NCI-H226 (cell line): ENCODE measurements at places on chromosomes 7 and 10.

- no peak for DNase-seq
Observed at GRCh38 chr10:106537866-106538265, 626.6 kb downstream of the SORCS1 start.

DNA sequence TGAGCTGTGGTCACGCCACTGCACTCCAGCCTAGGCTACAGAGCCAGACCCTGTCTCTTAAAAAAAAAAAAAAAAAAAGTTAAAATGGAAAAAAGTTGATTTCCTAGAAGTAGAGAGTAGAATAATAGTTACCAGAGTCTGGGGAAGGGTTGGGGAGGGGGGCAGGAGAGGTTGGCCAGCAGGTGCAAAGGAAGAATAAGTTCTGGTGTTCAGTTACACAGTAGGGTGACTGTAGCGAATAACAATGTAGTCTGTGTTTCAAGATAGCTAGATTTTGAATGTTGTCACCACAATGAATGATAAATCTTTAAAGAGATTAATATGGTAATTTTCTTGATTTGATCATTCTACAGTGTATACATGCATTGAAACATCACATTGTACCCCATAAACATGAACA lies 142.9 kb downstream of the NRF1 start:
- DNase-seq = no peak

- DNase-seq = no peak
Observed at GRCh38 chr10:103610083-103610472, 116.6 kb downstream of the NEURL1 start.

- no peak for DNase-seq
Observed at GRCh38 chr7:71535616-71536015, 403.7 kb downstream of the GALNT17 start.

GRCh38 chr7:70589010-70589409 lies 542.9 kb upstream of the GALNT17 start:
- DNase-seq = no peak

- peak; percentile 22 for DNase-seq
Observed at GRCh38 chr10:110141185-110141584, 66.2 kb upstream of the MXI1 start.

DNA sequence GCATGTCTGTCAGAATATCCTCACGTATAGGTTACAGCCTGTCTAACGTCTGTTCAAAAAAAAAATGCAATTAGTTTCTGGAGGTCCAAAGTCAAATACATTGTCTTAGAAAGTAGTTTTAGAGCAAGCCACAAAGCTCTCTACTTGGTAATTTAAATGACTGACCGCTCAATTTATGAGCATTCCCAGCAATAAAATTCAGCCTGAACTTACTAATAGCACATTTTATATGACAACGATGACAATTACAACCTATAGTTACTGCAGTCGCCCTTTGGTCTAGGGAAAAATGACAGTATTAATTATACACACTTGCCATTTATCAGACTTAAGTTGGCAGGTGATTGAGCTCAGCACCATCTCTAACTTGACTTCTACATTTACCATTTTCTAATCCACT lies 425.8 kb upstream of the STEAP1 start:
- no peak for DNase-seq

DNA sequence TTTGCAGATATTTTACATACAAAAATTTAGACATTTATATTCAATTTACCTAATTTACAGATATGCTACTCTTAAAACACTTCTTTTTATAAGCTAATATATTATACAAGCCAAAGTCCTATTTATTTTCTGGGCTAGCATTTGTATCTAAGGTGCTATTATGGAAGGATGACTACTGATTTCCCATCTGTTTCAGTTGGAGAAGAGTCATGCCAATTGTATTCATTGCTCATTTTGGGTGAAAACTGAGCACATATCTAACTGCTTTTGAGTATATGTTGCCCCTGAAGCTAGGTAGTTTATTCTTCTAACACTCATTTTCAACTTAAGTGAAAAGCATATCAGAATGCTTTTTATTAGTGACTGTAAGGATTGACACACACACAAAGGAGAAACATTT lies 172.9 kb downstream of the CDK14 start:
- no peak for DNase-seq

DNA sequence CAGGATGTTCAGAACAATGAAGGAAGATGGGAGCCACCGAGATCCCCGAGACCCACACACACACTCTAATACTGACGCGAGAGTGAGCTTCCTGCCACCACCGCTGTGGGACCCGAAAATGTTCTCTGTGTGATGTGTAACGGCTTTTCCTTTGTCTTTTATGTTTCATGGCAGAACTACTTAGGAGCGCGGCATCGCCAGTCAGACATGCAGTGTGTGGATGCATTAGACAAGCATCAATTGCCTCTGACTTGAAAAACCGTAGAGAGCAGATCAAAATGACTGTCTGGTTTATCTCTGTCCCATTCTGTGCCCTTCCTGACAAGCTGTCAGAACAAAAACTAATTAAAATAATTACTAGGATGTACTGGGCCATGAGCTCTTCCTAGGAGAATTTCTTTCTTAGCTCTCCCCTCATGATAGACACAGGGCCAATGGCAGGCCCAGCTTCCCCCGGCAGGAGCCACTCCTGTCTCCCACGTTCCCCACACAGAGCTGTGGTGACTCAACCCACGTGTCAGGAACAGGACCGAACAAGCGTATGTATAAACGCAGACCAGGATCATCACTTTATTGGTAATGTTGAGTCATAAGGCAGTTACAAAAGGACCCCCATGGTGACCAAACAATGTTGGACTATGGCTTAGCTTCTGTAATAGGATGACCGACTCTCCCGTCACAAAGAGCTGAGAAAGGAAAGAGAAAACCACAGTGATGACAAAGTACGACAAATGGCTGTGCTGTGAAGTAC lies 705.0 kb downstream of the PARD3 start:
- DNase-seq = no peak

GRCh38 chr7:158127241-158127640 lies 460.4 kb downstream of the PTPRN2 start:
- no peak for DNase-seq

- peak; percentile 98 for DNase-seq
Observed at GRCh38 chr7:92916770-92917224, 80.4 kb upstream of the CDK6 start.

- DNase-seq = peak; percentile 48
Observed at GRCh38 chr7:78473571-78474301, 675.2 kb downstream of the PHTF2 start.

DNA sequence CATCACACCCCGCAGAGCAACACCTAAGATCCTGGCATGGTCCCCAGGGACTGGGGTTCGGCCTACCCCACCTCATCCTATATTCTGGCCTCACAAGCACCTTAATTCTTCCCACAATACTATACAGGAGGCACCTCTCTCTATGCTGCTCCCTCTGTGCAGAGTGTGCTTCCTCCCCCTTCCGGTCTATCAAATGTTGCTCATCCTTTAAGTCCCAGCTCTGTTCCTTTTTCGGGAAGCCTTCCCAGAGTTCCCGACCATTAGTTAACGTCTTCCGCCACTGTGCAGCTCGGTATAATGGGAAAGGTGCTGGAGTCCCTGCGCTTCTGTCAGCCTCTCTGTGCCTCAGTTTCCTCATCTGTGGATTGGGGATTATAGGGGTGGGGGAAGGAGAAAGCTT lies 21.8 kb downstream of the PALD1 start:
- no peak for DNase-seq

- DNase-seq = no peak
Observed at GRCh38 chr7:573933-574381, 54.3 kb upstream of the PDGFA start.

DNA sequence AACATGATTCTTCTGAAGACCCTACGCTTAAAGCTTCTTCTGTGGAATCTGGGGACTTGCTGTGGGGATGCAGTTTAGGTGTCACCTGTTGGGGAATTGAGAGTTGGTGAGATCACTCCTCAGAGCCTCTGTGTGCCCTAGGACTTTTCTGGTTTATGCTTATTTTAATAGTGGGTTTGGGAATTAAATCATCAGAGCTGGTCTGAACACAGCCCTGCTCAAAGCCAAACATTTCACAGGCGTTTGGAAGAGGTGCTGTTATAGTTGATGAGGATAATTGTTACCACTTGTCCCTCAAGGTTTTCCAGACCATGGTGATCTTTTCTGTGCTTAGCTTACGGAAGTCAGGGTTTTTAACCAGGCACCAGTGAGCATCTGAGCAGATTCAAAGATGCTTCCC lies 106.1 kb downstream of the EBLN1 start:
- DNase-seq = no peak

- DNase-seq = no peak
Observed at GRCh38 chr10:37572206-37572605, 285.2 kb downstream of the ZNF248 start.

DNA sequence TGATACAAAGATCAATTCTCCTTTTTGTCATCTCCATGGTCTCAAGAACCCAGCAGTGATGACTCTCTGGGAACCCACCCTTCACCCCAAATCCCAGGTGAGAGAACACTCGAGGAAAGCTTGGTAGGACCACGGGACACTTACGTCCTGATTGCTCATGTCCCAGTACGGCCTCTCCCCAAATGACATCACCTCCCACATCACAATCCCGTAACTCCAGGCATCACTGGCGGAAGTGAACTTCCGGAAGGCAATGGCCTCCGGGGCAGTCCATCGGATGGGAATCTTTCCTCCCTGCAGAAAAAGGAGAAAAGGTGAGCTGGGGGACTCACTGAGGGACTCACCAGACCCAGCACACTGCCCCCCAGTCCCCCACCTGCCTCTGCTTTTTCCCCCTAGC lies 21.0 kb downstream of the EPHB4 start:
- DNase-seq = no peak

DNA sequence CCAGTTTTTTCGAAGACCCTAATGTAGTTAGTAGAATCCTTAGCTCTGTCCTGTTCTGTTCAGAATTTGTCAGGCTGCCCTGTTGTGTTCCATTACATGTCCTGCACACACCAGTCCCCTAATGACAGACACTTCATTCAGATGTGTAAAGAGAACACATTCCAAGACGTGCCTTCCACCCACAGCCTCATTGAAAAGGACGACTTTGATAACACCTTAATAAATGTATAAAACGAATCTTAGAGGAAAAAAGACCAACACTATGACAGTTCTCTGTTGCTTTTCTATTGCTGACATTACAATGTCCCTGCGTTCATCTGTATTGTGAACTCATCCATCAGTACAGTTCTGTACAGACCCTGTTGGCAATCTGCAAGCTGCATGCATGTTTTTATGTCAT lies 3.5 kb downstream of the LRRTM3 start:
- DNase-seq = no peak

- no peak for DNase-seq
Observed at GRCh38 chr10:79244841-79245504, 102.3 kb upstream of the PPIF start.

DNA sequence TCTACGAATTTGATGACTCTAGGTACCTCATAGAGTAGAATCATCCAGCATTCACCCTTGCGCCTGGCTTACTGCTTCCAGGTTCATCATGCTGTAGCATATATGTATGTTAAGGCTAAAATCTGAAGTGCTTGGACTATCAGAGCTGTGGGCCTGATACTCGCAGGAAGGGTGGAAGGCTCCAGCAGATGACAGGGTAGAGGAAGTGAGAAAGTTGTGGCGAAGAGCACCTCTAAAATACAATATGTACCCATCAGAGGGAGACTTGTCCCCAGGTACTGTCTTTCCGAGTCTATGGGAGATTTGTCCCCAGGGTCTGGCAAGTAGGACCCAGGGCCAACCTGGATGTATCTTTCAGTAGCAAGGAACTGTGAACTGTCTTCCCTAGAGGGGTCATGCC lies 48.1 kb upstream of the PLEKHA1 start:
- no peak for DNase-seq

DNA sequence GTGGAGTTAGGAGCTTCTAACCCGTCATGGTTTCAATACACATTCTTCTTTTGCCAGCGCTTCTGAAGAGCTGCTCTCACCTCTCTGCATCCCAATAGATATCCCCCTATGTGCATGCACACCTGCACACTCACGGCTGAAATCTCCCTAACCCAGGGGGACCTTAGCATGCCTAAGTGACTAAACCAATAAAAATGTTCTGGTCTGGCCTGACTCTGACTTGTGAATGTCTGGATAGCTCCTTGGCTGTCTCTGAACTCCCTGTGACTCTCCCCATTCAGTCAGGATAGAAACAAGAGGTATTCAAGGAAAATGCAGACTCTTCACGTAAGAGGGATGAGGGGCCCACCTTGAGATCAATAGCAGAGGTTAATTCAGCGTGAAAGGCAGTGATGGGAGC lies 22.4 kb downstream of the PRSS2 start:
- no peak for DNase-seq

- no peak for DNase-seq
Observed at GRCh38 chr7:99693427-99694200, 13.8 kb upstream of the CYP3A5 start.

GRCh38 chr10:10584161-10584560 lies 433.5 kb upstream of the CELF2 start:
- no peak for DNase-seq

GRCh38 chr7:29562307-29562706 lies 1.3 kb upstream of the PRR15 start:
- no peak for DNase-seq

DNA sequence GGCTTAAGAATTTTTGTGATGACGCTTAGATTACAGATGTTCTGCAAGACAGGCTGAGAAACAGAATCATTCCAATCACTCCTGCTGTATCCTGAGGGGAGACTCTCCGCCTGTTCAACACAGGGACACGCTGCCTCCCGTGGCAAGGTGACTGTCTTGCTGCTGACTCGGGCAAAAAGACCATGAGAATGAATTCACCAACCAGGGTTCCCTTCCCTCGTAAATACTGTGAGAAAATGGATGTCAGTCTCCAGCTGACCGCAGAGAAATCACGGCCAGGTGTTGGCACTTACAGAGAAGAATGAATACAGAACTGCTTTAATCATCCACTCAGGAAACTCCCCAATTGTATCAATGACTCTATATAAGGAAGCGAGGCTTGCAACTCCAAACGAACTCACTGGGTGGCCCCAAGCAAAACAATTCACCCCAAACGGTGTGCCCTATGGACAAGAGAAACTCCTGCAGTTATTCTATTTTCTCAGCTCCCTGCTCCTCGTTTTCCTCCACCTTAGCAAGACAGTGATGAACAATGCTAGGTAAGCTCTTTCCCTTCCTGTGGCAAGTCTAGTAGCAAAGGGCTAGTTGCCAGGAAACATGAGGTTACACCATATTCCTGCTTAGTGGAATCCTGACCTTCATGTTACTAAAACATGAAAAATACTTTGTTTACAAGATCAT lies 22.8 kb downstream of the GNA12 start:
- peak; percentile 93 for DNase-seq

DNA sequence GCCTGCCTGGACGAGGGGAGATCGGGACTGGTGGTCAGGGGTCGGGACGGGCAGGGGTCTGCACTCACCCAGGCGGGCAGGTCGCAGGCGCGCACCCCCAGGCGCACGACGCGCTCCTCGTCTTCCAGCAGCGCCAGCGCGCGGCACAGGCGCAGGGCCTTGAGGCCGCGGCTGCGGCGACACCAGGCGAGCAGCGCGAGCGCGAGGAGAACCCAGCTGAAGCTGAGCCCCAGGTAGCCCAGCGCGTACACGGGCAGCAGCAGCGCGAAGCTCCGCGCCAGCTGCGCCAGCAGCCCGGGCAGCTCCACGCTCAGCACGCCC lies 328 bp downstream of the ESYT2 start:
- peak; percentile 71 for DNase-seq

- no peak for DNase-seq
Observed at GRCh38 chr10:43273543-43273942, 6.7 kb upstream of the RASGEF1A start.

GRCh38 chr10:20877986-20878983 lies 18.8 kb downstream of the NEBL start:
- DNase-seq = peak; percentile 44

GRCh38 chr7:28419716-28420115 lies 7.4 kb downstream of the CREB5 start:
- peak; percentile 89 for DNase-seq

- no peak for DNase-seq
Observed at GRCh38 chr10:70695241-70696030, 23.1 kb downstream of the ADAMTS14 start.

GRCh38 chr10:50636618-50637579 lies 13.1 kb upstream of the SGMS1 start:
- DNase-seq = no peak
